ENCODE measurements at places on chromosomes 6 and 20.

- no peak for DNase-seq
Observed at GRCh38 chr6:106508834-106509233, 120.5 kb downstream of the RTN4IP1 start.

DNA sequence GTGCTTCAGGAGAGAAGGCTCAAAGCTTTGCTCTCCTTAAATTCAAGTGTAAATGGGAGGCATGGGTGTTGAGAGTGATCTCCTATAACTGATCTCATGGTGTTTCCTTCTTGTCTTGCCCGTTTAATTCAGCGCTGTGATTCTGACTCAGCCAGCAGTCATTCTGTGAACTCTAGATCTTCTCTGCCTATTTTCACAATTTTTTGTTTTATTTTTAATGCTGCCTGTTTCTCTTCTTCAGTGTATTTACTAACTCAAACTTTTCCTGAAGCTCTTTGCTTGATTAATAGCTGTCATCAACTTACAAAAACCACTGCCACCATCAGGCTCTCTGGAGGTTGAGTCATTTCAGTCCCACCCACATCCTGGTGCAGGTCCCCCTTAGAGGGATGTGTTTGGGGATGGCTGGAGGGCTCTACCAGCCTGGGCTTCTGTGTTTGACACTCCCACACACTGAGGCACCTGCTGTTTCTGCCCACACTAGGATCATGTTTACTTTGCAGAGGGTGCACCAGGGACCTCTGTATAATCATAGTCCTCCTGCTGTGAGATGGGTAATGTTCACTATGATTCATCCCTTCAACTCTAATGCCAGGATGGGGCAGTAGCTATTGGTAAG lies 94.0 kb downstream of the SHLD1 start:
- no peak for DNase-seq

- DNase-seq: no peak
Observed at GRCh38 chr6:39268171-39268570, 38.9 kb upstream of the KCNK5 start.

GRCh38 chr6:7590918-7591302 lies 912 bp downstream of the SNRNP48 start:
- no peak for DNase-seq

GRCh38 chr6:98687752-98688151 lies 146.6 kb upstream of the POU3F2 start:
- no peak for DNase-seq

- DNase-seq: no peak
Observed at GRCh38 chr6:156396791-156397418, 380.3 kb upstream of the ARID1B start.

DNA sequence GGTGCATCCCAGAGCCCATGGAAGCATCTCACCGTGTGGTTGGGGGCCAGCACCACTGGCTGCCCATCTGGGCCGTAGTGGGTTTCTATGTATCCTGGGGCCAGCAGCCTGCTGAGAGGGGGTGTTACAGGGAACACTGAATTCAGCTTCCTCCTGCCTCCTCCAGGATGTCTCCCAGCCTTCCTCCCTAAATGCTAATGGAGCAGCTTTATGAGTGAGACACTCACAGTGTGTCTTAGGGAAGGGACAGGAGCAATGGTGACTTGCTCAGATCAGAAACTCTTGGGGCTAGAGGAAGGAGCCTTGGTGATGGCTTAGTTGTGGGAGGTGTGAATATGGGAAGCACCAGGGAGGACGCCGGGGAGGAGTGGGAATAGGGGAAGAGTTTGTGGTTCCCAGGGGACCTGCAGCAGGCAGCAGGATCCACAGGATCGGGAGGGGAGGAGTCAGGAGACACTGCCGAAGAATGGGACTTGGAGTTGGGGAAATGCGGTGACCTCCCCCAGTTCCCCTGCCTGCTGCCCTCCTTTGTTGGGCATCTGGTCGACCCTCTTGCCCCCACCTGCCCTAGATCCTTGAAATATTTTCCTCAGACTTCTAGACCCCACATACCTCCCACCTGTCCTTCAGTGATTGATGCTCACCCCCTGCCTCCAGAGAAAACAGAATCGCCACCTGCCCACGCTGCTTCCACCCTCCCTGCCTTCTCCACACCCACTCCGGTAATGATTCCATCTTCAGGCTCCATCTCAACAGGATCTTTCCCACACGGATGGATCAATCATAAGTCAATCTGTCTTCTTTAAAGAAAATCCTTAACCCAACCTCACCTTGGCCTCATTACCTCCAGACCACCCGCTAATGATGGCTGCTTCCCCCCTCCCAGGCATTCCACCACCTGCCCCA lies 6.6 kb downstream of the ADAM33 start:
- no peak for DNase-seq

DNA sequence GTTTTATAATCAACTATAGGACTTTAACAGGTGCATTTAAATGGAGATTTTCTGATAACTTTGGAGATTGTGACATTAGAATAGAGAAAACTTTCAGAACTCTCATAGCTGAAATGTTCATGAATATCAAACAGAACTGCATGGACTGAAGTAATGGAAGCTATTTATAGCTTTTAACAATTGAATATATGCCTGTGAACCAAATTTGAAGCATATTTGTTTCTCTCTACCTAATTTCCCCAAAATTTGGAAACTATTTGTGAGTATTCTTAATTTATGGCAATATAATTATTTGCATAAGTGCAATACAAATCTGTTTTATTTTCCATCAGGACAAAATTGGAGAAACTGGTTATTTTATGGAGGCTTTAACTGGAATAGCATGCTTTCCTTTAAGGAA lies 96.6 kb downstream of the PLG start:
- no peak for DNase-seq

- no peak for DNase-seq
Observed at GRCh38 chr20:44170816-44171410, 16.1 kb downstream of the JPH2 start.

DNA sequence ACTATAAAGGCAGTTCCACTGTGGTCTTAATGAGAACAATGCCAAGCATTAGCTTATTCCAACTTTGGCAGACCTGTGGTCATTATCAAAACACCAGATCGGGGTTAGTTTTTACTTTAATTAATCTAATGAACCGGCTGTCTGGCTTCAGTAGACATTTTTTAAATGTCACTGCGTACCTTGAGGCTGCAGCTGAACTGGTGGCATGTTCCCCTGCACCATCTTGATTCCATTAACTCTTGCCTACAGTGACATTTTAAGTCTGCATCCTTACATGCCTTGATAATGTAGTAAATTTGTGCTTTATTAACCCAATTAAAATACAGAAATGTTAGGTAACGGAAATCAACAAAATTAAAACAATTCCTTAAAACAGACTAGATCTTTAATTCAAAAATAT lies 127.0 kb downstream of the KIF16B start:
- no peak for DNase-seq

DNA sequence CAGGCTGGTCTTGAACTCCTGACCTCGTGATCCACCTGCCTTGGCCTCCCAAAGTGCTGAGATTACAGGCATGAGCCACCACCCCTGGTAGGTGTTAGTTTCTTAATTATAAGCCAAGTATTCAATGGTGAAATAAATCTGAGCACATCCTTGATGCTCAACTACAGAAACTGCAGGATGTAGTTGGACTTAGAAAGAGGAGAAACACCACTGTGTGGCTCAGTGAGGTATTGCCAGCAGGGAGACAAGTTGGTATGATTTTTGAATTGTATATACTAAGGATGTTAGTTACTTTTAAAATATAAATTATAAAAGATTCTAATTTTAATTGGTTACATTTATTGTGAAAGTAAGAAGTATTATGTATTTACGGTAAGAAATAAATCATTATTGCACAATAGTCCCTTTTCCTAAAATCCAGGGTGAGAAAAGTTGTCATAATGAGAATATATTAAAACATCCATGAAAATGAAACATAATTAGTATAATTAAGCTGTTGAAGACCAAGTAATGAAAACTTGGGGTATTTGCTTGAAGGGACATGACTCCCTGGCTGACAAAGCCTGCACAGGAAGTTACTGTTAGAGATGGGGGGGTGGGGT lies 17.6 kb downstream of the SLC18B1 start:
- no peak for DNase-seq

DNA sequence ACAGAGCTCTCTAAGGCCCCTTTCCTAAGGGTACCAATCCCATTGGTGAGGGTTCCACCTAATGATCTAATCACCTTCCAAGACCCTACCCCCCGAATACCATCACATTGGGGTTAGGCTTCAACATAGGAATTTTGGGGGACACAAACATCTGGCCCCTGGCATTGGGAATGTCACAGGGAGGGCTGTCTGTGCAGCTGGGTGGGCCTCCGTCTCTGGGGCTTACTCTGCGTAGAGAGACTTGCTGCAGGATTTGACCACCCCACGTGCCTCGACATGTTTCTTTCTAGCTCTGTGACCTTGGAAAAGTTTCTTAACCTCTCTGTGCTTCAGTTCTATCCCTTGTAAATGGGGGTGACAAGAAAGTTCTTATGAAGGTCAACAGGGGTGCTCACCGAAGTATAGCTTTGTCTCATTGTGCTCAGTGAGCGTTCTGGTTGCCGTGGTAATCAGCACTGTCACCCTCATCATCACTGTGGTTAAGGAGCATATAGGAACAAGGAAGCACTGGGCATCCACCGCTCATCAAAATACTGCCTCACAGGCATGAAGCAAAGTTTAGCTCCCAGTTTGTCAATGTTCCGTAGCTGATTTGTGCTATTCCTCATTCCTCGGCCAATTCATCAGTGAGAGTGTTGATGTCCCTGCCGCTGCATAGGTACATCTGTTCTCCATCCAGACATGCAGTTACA lies 152.8 kb downstream of the SYCP2 start:
- no peak for DNase-seq

GRCh38 chr6:19655744-19656143 lies 181.4 kb upstream of the ID4 start:
- DNase-seq: no peak

GRCh38 chr6:134764741-134765140 lies 185.2 kb downstream of the ALDH8A1 start:
- DNase-seq: no peak

GRCh38 chr20:60527656-60528055 lies 569.4 kb downstream of the CDH26 start:
- no peak for DNase-seq

DNA sequence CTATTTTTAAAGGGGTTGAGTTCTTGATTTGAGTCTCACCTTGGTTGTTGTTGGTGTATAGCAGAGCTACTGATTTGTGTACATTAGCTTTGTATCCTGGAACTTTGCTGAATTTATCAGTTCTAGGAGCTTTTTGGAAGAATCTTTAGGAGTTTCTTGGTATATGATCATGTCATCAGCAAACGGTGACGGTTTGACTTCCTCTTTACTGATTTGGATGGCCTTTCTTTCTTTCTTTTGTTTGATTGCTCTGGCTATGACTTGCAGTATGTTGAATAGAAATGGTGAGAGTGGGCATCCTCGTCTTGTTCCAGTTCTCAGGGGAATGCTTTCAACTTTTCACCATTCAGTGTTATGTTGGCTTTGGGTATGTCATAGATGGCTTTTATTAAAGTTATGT lies 64.0 kb downstream of the CDYL start:
- no peak for DNase-seq

DNA sequence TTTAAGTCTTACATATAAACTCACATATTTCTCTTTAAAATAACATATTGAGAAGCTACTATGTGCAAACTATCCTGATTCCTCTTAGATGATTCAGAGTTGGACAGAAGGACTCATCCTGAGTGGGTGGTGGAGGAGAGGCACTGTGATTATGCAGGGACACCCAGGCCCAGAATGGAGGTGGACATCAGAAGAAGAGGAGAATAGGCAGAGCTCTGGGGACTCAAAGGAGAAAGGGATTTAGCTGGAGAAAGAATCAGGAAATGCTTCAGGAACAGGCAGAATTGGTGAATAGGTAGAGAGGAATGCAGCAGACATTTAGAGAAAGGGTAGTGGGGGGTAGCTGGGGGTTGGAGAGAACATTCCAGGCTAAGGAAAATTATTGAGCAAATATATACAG lies 17.4 kb downstream of the RCAN2 start:
- DNase-seq: peak; percentile 45

- no peak for DNase-seq
Observed at GRCh38 chr6:30494291-30494861, 5.1 kb downstream of the HLA-E start.

GRCh38 chr20:15700147-15700765 lies 873.0 kb downstream of the KIF16B start:
- peak; percentile 44 for DNase-seq

DNA sequence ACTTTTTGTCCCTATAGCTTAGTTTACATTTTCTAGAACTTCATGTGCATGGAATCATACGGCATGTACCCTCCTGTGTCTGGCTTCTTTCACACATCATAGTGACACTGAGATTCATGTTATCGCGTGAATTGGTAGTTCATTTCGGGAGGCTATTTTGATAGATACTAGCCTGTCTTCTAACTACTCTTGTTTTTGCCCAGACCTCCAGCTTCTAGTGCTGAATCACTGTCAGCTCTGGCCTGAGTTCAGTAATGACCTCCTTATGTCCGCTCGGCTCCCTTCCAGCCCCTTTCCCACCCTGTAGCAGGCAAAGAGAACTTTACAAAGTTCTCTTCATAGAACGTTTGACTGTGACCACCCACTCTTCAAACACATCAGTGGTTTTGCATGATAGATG lies 14.1 kb downstream of the MYBL2 start:
- DNase-seq: no peak

DNA sequence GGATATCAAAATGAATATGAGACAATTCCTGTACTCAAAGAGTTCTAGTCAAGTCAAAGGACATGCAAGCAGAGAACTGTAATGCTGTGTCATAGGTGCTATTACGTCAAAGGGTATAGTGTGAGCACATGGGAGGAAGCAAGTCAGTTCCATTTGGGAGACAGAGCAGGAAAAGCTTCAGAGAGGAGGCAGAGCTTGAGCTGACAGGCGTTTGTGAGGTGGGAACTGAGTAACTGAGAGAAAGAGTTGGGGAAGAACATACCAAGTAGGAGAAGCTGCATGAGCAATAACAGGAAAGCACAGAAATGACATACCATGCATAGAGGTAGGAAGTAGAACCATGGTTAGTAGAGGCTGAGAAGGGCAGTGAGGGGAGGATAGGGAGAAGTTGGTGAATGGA lies 15.2 kb upstream of the SSR1 start:
- DNase-seq: no peak

DNA sequence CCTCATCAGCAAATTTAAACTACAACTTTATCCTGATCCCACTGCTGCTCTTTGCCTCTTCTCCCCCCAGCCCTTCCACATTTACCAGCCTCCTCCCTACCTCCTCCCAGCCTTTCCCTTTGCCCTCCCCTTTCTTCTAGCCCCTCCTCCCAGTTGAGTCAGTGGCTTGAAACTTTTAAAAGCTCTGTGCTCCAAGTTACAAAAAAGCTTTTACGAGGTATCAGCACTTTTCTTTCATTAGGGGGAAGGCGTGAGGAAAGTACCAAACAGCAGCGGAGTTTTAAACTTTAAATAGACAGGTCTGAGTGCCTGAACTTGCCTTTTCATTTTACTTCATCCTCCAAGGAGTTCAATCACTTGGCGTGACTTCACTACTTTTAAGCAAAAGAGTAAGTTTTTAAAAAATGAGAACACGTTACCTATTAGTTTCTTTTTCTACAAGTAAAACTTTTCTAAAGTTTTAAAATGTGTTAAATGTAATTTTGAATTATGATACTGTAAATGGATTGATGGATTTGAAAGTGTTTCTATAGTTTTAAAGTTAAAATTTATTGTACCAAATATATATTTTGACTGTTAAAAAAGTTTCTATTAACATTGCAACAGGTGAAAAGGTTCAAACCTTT lies at the start of gene GJA1:
GJA1 (plus strand) TSS at position 203 of the 626 bp plus-strand sequence. CDS start 11,202 bp downstream, outside the sequence.
- no peak for DNase-seq

- no peak for DNase-seq
Observed at GRCh38 chr6:8088886-8089285, 13.5 kb downstream of the EEF1E1 start.

All from dorsolateral prefrontal cortex (tissue), 122 donors.